Kidney (tissue), 22 donors: ENCODE measurements at places on chromosomes 11 and 22.

DNA sequence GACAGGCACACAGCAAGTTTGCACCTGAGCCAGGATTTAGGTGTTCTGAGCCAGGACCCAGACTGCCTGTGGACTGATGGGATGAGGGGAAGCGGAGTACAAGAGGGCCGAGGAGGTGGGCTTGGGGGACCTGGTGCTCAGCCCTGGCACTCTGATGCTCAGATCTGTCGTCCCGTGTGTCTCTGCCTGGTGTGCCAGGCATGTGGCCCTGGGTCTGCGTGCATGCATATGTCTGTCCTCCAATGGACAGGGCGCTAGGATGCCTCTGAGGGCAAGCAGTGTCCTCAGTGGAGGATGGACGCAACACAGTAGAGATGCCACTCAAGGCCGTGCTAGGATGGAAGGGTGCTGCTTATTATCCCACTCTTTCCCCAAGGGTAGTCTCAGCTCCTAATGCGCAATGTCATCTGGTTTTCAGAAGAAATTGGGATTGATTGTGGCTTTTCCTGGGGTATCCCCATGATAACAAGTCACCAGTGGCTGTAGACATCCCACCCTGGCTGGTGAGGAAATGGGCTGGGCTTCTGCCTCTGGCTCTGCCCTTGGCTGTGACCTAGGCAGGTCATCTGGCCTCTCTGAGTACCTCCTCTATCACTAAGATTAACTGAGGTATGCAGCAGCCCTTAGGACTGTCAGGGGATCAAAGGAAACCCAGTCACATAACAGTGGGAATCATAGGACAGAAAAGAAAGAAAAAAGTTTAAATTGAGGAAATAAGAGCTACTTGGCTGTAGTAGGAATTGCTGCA, 35.7 kb upstream of the SUSD2 start:
- no peak for DNase-seq

GRCh38 chr11:112886434-112887370, 74.5 kb upstream of the NCAM1 start:
- DNase-seq: peak; percentile 61

GRCh38 chr11:109641549-109641948, 219.6 kb downstream of the C11orf87 start:
- DNase-seq: peak; percentile 57

- DNase-seq: peak; percentile 13
These were observed 33.8 kb upstream of the SCUBE1 start for GRCh38 chr22:43376765-43377547.

DNA sequence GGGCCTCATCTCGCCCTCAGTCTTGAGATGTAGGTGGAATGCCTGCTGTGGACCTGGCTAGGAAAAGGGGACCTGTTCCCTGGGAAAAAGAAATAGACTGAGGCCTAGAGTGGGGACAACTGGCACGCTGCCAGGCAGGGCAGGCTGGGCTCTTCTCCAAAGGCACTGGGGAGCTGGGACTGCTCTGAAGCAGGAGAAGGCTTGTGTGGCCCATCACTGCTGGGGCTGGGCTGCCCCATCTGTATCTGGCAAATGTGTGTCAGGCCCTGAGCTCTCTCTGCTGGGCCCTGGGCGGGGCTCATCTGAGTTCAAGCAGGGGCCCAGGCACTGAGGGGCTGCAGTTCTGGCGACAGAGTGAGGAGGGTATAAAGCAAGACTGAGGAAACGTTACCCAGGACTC, 32.9 kb downstream of the ARVCF start:
- DNase-seq: no peak

GRCh38 chr11:35142481-35143075, 3.6 kb downstream of the CD44 start:
- no peak for DNase-seq

- DNase-seq: peak; percentile 87
These were observed 11.7 kb downstream of the OSBPL5 start for GRCh38 chr11:3153291-3153861.

- no peak for DNase-seq
These were observed 79.2 kb upstream of the CEP126 start for GRCh38 chr11:101835506-101836063.

DNA sequence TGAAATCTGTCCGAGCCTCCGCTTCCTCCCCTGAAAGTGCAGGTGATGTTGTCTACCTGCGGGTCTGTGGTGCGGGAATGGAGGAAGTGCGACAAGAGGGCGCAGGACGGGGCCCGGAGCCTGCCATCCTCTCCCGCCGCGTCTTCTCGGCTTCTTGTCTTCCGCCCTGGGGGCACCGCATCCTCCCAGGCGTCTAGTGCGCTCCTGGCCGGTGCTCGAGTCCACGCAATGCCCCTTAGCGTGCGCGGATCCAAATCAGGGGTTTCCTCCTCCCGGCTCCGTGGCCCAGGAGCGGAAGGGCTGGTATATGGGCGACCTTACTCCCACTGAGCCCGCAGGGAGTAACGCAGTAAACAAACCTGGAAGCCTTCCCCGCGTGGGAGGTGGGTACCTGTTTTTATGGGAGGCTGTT, 405 bp downstream of the SFI1 start:
- DNase-seq: peak; percentile 74

GRCh38 chr22:22776121-22776520, 111.5 kb upstream of the IGLL5 start:
- no peak for DNase-seq

GRCh38 chr22:43392385-43392989, 19.3 kb upstream of the MPPED1 start:
- no peak for DNase-seq

- no peak for DNase-seq
These were observed 72.4 kb downstream of the CYP2R1 start for GRCh38 chr11:14819596-14819995.

- no peak for DNase-seq
These were observed 510 bp downstream of the CHRDL2 start for GRCh38 chr11:74730571-74731260.

GRCh38 chr11:28820296-28820989, 712.3 kb downstream of the METTL15 start:
- DNase-seq: no peak

GRCh38 chr11:74169738-74170458, 904 bp downstream of the C2CD3 start:
- DNase-seq: no peak

- peak; percentile 64 for DNase-seq
These were observed 553.7 kb downstream of the MN1 start for GRCh38 chr22:27247701-27248434.

- DNase-seq: no peak
These were observed 93.3 kb downstream of the ZC3H12C start for GRCh38 chr11:110186456-110186855.

DNA sequence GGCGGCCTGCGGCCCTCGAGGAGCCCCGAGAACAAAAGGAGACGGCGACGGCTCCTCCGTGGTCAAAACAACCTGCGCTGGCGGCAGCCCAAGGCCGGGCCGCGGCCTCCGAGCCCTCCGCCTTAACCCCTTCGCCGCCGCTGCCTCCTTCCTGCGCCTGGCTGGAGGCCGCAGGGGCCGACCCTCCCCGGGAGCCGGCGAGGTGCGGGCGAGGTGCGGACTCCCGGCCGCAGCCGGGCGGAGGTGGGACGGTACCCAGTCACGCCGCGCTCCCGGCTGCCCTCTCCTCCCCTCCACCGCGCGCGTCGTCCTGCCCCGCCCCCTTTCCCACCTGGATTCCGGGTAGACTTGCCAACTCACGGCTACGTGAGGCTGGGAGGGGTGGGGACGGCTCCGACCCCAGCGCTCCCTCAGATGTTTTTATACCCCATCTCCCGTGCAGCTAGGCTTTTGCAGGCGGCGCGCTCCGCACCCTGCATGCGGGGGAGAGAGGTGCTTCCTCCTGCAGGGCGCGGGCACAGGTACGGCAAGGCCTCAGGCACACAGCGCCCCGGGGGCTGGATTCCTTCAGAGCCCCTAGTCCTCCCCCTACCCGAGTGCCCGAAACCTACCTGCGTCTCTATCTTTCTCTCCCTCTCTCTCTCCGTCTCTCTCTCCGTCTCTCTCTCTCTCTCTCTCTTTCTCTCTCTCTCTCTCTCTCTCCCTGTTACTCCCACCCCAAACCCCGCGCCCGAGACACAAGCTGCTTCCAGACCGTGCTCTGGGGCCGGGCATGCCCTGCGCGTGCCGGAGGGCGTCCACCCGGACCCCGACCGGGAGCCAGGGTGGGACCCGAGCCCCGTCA, 2.0 kb downstream of the PDGFB start:
- peak; percentile 79 for DNase-seq

- no peak for DNase-seq
These were observed 74.5 kb upstream of the RAB38 start for GRCh38 chr11:88249706-88250105.

GRCh38 chr11:78812513-78813293, 238.0 kb upstream of the NARS2 start:
- no peak for DNase-seq

GRCh38 chr11:59785818-59786217, 24.8 kb downstream of the MRPL16 start:
- no peak for DNase-seq

DNA sequence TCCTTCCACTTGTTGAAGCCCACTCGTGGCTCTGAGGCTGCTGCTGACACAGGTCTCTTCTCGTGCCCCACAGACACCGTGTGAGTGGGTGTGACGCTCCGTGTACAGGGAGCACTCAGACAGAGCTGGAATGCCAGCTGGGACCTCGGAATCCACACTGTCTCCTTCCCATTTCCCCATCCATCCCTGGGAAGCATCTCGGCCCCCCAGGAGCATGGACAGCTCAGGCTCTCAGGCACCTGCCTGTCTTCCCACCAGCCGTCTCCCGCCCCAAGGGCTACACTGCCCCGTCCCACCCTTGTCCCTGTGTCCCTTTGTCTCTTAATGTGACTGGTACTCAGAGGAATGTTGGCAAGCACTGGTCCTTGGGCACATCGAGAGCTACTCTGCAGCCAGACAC, 63.8 kb downstream of the ARHGAP8 start:
- DNase-seq: no peak

DNA sequence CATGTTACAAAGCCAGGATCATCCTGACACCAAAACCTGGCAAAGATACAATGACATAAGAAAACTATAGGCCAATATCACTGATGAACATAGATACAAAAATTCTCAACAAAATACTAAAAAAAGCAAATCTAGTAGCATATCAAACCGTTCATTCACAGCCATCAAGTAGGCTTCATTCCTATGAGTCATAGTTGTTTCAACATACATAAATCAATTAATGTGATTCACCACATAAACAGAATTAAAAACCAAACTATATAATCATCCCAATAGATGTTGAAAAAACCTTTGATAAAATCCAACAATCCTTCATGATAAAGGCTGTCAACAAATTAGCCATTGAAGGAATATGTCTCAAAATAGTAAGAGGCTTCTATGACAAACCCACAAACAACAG, 1007.2 kb upstream of the RAG2 start:
- no peak for DNase-seq

DNA sequence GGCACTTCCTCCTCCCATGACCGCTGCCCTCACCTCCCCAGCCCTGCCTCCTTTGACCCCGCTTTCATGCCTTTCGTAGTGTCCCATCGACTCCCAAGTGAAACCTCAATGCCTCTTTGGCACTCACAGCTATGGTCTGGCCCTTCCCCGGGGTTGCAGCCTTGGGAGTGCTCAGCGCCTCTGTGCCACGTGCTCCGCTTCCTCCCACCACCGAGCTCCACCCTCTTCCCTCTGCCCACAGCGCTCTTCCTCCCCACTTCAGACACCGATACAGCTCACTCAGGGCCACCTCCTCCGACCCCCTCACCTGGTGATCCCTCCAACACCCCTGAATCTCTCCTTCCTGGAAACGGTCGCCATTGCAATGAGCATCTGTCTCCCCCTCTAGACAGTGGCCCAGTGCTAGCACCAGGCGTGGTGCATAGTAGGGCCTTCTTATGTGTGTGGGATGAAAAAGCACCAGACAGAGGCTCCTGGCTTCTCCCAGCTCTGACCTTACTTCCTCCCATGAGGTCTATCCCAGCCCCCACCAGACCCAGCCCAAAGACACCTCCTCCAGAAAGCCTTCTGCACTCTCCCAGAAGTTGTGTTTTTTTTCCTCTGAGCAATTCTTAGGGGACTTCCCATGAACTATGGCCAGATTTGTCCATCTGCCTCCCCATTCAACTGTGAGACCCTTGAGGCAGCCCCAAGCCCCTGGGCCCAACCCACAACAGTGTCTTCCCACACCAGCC, 16.4 kb upstream of the SCGB1A1 start:
- DNase-seq: no peak

- DNase-seq: no peak
These were observed 29.2 kb downstream of the CPT1A start for GRCh38 chr11:68812526-68812925.

- DNase-seq: no peak
These were observed 20.2 kb downstream of the MYO18B start for GRCh38 chr22:25762147-25762546.

DNA sequence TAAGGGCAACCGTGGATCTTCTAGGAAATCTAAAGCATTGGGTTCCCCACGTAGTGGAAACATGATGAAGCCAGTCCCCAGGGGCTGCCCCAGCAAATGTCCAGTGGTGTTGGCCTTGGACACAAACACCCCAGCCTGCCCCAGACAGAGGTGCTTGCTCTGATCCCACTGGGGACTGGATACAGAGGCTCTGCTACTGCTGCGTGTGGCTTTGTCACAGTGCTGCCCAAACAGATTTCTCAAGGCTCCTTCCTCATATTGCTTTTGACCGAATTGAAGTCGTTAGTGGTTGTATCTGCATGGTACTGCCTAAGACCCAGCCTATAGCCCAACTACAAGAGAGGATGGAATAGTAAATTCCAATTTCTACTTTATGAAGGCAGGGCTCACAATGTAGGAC, 40.1 kb upstream of the CD44 start:
- DNase-seq: no peak

GRCh38 chr11:34238966-34239365, 118.8 kb downstream of the ABTB2 start:
- no peak for DNase-seq

- no peak for DNase-seq
These were observed 29.2 kb downstream of the GRAMD4 start for GRCh38 chr22:46649141-46650077.

DNA sequence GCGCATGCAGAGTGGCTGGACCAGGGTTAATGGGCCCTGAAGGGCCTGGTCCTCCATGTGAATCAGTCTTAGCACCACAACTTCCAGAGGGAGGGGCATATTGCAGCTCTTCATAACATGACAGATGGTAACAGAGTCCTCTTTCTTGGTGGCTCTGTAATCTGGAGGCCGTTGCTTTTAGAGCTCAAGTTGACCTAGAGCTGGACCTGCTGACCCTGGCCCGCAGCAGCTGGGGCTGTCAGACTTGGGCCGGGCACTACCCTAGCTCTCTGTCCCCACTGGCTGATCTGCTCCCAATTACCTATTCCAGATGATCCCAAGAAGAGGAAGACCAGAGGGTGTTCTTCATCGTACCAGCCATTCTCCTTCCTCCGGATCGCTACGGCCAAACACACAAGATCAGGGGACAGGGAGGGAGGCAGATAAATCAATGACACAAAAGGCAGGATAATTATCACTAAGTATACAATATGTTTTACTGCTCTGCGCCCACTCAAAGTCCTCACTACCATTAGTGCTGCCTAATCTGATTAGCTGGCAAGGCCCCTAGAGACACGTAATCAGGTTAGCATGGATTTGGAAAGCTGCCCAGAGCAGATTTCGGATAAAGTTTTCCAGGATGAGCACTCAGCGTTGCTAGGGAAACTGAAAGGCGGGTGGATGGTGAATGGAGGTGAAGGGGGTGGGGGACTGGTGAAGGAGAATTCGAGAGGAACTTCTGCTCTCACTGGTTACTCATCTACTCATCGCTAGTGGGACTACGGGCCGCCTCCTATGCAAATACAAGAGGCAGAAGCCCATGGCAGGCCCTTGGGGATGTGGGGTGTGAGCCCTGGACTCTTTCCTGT, 64.5 kb upstream of the PHOX2A start:
- peak; percentile 40 for DNase-seq
